ENCODE measurements at places on chromosomes 6 and 20. TPM values are rescaled to one million over a fixed set of nuclear protein-coding genes. Genes with fewer than 3 reads are reported as not detected.

Gene FLRT3
- total RNA-seq: 7.9 TPM

Gene SAPCD1
- total RNA-seq: 0.73 TPM

Gene MYLK2
- not detected for total RNA-seq

Gene LRRC73
- total RNA-seq: 0.40 TPM

Gene C6orf52
- total RNA-seq: 2.2 TPM

Gene ZNF334
- total RNA-seq: 1.9 TPM

Gene SRSF6
- 71.6 TPM for total RNA-seq

Gene ASF1A
- total RNA-seq: 10.2 TPM

Gene RAB32
- 13.6 TPM for total RNA-seq

Gene TBXT
- not detected for total RNA-seq

Gene NHLRC1
- total RNA-seq: 2.8 TPM

Gene SAMD10
- total RNA-seq: 3.5 TPM

Gene SLC26A8
- total RNA-seq: 0.30 TPM

Gene BPIFB2
- 0.18 TPM for total RNA-seq

Gene CNR1
- total RNA-seq: 0.23 TPM

Gene NKX2-4
- not detected for total RNA-seq

Gene PCK1
- total RNA-seq: 1,004 TPM

Gene IMPG1
- not detected for total RNA-seq

Gene BFSP1
- 0.10 TPM for total RNA-seq

Gene USP49
- total RNA-seq: 1.9 TPM

Gene SPATA2
- 3.2 TPM for total RNA-seq

Gene SLC35F1
- total RNA-seq: not detected

Gene CST2
- total RNA-seq: not detected

Gene HDGFL1
- not detected for total RNA-seq

Gene MEP1A
- not detected for total RNA-seq

Gene F13A1
- 1.1 TPM for total RNA-seq

Gene IFNGR1
- 23.0 TPM for total RNA-seq

Gene TNXB
- 13.7 TPM for total RNA-seq

Gene CST7
- 0.38 TPM for total RNA-seq

Gene ENPP4
- 3.8 TPM for total RNA-seq

Gene TREML1
- total RNA-seq: not detected

Gene BMP5
- 0.83 TPM for total RNA-seq

Gene LY6G6F
- not detected for total RNA-seq

Gene GATA5
- 0.48 TPM for total RNA-seq

Gene FNDC1
- total RNA-seq: 0.10 TPM

Gene FHL5
- 0.23 TPM for total RNA-seq

Gene SEL1L2
- total RNA-seq: not detected

Gene HUS1B
- 0.23 TPM for total RNA-seq

Gene AHI1
- 10.2 TPM for total RNA-seq

Gene HLA-DQB2
- 0.28 TPM for total RNA-seq

Gene LY6G6C
- total RNA-seq: not detected

Gene LAMA2
- total RNA-seq: 5.3 TPM

Gene TMEM244
- total RNA-seq: not detected

Gene LTA
- total RNA-seq: 0.93 TPM

Gene SLC17A1
- 8.7 TPM for total RNA-seq

Gene ARFRP1
- 23.6 TPM for total RNA-seq

Gene DUSP15
- total RNA-seq: 0.38 TPM

Gene BPIFB4
- total RNA-seq: not detected

Gene ZNF76
- 20.1 TPM for total RNA-seq

Gene CEP57L1
- total RNA-seq: 7.2 TPM

Gene HLA-DPB1
- 11.3 TPM for total RNA-seq

Gene SLC13A3
- total RNA-seq: 7.1 TPM

Gene MAS1
- not detected for total RNA-seq

Gene GCNT2
- total RNA-seq: 9.4 TPM

Gene LSM2
- total RNA-seq: 9.8 TPM
